Small intestine (tissue), 16 donors: ENCODE measurements at places on chromosomes 6 and 20. TPM values are rescaled to one million over a fixed set of nuclear protein-coding genes. Genes with fewer than 3 reads are reported as not detected.

DNA sequence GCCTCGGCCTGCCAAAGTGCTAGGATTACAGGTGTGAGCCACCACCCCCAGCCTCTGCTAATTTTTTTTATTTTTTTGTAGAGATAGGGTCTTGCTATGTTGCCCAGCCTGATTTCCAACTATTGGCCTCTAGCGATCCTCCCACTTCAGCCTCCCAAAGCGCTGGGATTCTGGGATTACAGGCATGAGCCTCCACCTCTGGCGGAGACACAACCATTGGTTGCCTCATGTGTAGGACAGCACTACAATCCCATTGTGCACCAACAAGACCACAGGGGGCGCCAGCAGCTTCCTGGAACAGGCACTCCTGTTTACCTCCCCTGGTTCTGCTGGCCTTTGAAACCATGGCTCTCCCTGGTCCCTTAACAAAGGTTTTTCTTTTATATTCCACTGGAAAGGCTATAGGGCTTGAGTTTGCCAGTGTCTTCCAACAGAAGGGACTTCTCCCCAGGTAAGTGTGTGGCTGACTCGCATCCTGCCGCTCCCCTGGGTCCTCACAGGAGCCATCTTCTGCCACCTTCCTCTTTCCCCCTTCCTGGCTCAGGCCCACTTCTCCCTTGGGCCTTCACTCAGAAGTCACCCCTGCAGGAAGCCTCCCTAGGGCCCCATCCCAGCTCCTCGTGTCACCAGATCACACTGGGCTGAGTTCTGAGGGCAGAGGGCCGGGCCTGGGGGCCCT, 39.2 kb upstream of the TLDC2 start:
- H3K27me3 ChIP-seq, result no peaks in the 10 kb centered on the region
- H3K4me3 ChIP-seq, result no peak overlapping the region
- H3K36me3 ChIP-seq, result no peaks in the 10 kb centered on the region
- peak; percentile 63 for DNase-seq

Gene CST7
- 3.1 TPM for polyA plus RNA-seq

Gene MYH7B
- polyA plus RNA-seq, result 0.89 TPM

Gene TINAG
- 31.6 TPM for polyA plus RNA-seq

- no peaks in the 10 kb centered on the region for H3K36me3 ChIP-seq
- H3K4me3 ChIP-seq, result no peak overlapping the region
- H3K4me1 ChIP-seq, result no peaks in the 10 kb centered on the region
- no peaks in the 10 kb centered on the region for H3K27me3 ChIP-seq
- no peak for DNase-seq
- H3K27ac ChIP-seq, result no peak overlapping the region
Measured at GRCh38 chr20:45402946-45403345, 5.1 kb upstream of the DBNDD2 start.

Gene FAM217A
- 0.65 TPM for polyA plus RNA-seq

DNA sequence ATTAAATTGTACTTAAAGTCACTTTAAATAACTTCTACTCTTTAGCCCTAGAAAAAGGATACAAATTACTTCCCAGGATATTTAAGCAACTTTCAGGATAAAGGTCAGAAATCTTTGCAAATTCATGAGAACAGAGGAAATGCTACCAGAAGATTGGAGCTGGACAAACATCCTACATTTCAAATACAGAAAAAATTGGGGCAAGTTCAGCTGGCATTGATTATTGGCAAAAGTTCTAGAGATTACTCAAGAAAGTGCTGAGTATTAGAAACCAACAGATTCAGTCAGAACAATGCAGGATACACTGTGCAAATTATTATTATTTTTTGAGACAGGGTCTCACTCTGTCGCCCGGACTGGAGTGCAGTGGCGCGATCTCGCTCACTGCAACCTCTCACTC, 6.0 kb downstream of the SLC22A23 start:
- H3K27ac ChIP-seq, result no peak overlapping the region
- no peaks in the 10 kb centered on the region for H3K36me3 ChIP-seq
- H3K4me3 ChIP-seq, result no peak overlapping the region
- no peaks in the 10 kb centered on the region for H3K4me1 ChIP-seq
- H3K27me3 ChIP-seq, result peaks cover 11% of the 10 kb centered on the region

DNA sequence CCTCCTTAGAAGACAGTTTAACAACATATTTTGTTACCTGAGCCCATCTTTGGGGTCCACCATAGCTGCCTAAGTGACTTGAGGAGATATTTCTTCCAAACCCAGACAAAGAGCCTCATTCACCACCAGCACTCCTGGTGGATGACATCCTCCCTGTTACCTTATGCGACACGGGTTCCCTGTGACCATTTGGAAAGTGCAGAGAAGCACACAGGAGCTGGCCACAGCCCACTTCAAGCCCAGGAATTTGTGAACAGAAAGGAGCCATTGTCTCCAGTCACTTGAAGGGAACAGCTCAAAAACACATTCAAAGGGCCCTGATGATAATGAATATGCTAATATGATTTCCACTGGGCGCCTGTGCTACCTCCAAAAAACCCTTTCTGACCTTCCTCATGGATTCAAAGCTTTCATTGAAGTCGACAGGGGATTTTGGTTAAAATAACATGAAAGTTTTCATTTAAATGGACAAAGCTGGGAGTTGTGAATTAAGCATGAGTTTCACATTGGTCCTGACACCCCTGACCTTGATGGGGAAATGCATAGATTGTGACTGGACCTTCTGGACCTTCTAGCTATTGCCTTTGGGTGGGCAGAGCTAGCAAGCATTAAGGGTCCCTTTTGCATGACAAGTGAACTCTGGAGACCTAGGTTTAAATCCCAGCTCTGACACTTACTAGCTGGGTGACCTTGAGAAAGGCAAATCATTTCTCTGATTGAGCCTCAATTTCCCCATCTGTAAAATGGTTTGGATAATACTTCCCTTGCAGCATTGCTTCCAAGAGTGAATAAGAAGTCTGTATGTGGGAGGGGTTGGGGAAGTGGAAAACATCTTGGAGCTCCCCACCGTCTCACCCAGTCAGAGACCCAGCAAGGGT, 83.3 kb upstream of the SIRPA start:
- H3K27ac ChIP-seq, result no peak overlapping the region
- no peak overlapping the region for H3K4me3 ChIP-seq
- no peaks in the 10 kb centered on the region for H3K4me1 ChIP-seq
- no peaks in the 10 kb centered on the region for H3K36me3 ChIP-seq
- DNase-seq, result no peak
- H3K27me3 ChIP-seq, result no peaks in the 10 kb centered on the region

Gene ARMC2
- 4.1 TPM for polyA plus RNA-seq

Gene ENPP3
- 53.0 TPM for polyA plus RNA-seq

Gene RUNX2
- under 0.01 TPM for polyA plus RNA-seq

Gene COL11A2
- polyA plus RNA-seq, result 0.57 TPM

Gene CLVS2
- not detected for polyA plus RNA-seq

Gene SRF
- 10.8 TPM for polyA plus RNA-seq

GRCh38 chr6:33682341-33682740, 29.2 kb downstream of the UQCC2 start:
- H3K4me3 ChIP-seq, result no peak overlapping the region
- no peaks in the 10 kb centered on the region for H3K27me3 ChIP-seq
- no peak for DNase-seq
- H3K36me3 ChIP-seq, result peaks cover 29% of the 10 kb centered on the region
- H3K27ac ChIP-seq, result no peak overlapping the region

DNA sequence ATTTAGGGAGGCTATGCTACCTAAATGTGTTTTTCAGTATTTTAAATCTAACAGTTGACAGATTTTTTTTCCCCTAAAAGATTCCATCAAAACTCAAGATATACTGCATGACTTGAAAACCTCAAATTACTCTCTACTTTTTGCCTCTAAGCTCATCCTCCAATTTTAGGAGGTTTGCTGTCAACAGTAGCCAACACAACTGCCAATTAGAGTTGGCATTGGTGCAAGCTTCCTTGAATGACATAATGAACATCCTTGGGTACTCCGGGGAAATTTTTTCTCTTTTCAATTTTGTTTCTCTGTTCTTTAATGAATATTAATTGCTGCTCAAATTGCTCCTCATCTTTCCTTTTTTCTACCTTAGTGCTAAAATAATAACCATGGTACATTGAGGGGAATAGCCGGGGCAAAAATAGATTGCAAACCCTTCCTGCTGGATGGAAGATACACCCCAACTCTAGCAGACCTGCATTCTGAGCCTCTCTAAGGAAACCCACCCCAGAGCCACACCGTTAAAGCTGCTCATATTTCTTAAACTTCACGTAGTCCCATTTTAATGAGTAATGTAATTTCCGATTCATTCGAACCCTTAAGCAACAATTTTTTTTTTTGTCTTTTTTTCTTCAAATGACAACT, 34.3 kb downstream of the SLC22A23 start:
- DNase-seq, result no peak
- H3K27ac ChIP-seq, result no peak overlapping the region
- no peaks in the 10 kb centered on the region for H3K27me3 ChIP-seq
- H3K36me3 ChIP-seq, result no peaks in the 10 kb centered on the region
- H3K4me1 ChIP-seq, result no peaks in the 10 kb centered on the region

Gene NKX2-4
- not detected for polyA plus RNA-seq

GRCh38 chr6:68834551-68834950, 199.5 kb downstream of the ADGRB3 start:
- no peak overlapping the region for H3K27ac ChIP-seq
- H3K36me3 ChIP-seq, result no peaks in the 10 kb centered on the region
- H3K4me1 ChIP-seq, result no peaks in the 10 kb centered on the region

Gene DLL1
- polyA plus RNA-seq, result 33.4 TPM

Gene ECT2L
- not detected for polyA plus RNA-seq

DNA sequence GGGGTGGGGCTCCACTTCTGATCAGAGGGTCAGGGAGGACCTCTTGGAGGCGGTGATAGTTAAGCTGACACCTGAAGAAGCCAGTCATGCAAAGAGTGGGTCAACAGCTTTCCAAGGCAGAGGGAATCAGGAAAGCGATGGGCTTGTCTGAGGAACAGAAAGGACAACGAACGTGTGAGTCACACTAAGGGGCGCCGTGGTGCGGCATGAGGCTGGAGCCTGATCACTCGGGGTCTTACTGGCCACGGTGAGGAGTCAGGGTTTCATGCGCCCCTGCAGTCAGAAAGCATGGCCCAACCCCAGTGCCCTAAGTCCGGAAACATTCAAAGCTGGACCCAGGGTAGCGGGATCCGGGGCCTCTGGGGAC, 50.6 kb upstream of the SLC32A1 start:
- no peak for DNase-seq
- H3K36me3 ChIP-seq, result no peaks in the 10 kb centered on the region
- no peaks in the 10 kb centered on the region for H3K27me3 ChIP-seq
- H3K27ac ChIP-seq, result no peak overlapping the region

Gene MUCL3
- polyA plus RNA-seq, result 1.1 TPM

Gene ATP6V1G2
- 6.3 TPM for polyA plus RNA-seq

- H3K27me3 ChIP-seq, result no peaks in the 10 kb centered on the region
- no peaks in the 10 kb centered on the region for H3K36me3 ChIP-seq
- no peak overlapping the region for H3K27ac ChIP-seq
- H3K4me1 ChIP-seq, result no peaks in the 10 kb centered on the region
Measured at GRCh38 chr20:33181482-33182093, 13.6 kb downstream of the BPIFA2 start.

Gene METTL24
- not detected for polyA plus RNA-seq

DNA sequence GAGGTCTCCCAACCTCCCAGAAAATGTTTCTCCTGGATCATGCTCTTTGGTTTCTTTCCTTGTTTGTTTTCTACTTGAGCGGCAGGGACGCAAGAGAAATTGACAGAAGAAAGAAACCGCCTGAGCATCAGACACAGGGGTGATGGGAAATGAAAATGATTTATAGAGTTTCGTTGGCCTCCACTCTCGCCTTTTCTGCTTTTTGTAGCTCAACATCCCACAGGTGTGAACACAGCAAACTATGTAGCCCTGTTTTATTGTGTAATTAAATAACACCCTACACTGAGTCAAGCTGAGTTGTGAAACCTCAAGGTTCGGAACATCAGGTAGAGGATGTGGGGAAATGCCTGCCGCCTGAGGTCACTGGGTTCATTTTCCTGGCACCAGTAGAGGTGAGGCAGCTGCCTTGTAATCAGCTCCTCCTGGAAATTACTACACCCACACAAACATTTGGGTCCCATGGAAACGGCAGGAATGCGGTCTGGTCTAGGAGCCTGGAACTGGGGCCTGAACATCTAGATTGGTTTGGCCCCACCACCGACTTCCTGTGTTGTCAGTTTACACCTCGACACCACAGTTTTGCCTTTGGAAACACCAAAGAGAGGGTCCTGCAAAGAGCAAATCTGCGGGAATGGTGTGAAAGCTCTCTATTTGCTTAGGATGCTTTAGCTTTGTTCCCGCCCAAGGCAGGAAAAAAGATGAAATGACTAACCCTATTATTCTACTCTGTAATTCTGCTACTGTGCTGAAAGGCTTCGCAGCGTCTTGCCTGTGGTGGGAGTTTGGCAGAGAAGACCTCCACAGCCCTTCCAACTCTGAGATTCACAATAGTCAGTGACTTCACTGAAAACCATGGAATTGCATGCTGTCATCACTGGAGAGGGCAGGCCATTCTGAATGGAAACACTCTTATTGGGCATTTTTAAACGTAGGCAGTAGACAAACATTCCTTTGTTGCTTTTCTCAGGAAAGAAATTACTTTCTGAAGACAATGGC, 53.0 kb downstream of the ADAT2 start:
- H3K4me3 ChIP-seq, result no peak overlapping the region
- no peak overlapping the region for H3K27ac ChIP-seq
- H3K27me3 ChIP-seq, result no peaks in the 10 kb centered on the region
- peaks cover 12% of the 10 kb centered on the region for H3K4me1 ChIP-seq
- H3K36me3 ChIP-seq, result no peaks in the 10 kb centered on the region

DNA sequence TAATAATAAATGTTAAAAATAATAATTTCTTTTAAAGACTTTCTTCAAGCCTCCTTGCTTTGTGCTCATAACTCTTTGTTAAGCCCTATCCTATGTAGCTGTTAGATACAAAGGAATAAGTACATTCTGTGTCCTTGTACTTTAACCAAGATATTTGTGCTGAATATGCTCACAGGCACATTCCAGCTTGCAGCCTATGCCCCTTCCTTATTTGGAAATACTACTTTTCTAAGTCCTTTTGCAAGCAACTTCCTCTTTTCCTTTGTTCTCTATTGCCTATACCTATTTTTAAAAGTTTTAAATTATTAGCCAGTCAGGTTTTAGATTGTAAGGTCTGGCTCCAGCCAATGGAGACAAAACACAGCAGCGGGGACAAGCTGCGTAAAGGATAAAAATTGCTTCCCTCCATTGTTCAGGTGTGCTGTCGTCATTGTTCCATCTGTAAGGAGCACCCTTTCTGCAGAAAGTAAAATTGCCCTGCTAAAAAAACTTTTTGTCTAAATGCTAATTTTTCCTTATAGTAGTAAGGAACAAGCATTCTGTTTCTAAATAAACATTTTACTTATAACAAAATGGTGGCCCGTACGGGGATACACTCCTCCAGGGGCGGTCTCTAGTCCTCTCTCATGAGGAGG, 80.2 kb downstream of the SYTL3 start:
- no peaks in the 10 kb centered on the region for H3K36me3 ChIP-seq
- no peak overlapping the region for H3K4me3 ChIP-seq
- DNase-seq, result no peak
- H3K4me1 ChIP-seq, result no peaks in the 10 kb centered on the region
- H3K27me3 ChIP-seq, result no peaks in the 10 kb centered on the region

Gene HSP90AB1
- polyA plus RNA-seq, result 773 TPM

DNA sequence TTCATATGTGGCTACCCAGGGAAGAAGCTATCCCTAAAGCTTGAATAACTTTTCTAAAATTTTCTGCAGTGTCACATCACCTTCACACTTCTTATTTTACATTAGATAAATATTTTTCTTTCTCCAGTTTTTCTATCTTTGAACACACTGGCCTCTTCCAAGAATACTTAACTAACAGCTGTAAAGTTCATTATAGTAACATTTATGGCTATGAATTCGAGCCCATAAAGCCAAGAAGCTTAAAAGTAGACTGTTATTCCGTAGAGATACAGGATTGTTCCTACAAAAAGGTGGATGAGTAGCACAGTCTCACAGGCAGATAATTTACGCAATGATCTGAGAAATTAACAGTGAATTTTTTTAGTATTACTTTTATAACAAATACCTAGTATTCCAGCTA, 55.7 kb upstream of the BMP5 start:
- H3K27me3 ChIP-seq, result no peaks in the 10 kb centered on the region
- DNase-seq, result no peak
- H3K4me1 ChIP-seq, result no peaks in the 10 kb centered on the region
- no peak overlapping the region for H3K27ac ChIP-seq
- no peaks in the 10 kb centered on the region for H3K36me3 ChIP-seq
